Activated T-cell treated with anti-CD3 and anti-CD28 coated beads, Interleukin-2, amount 50 U/mL, for 72 hours (primary cell): ENCODE measurements at places on chromosomes 7 and 10. TPM values are rescaled to one million over a fixed set of nuclear protein-coding genes. Genes with fewer than 3 reads are reported as not detected.

GRCh38 chr7:133081119-133081598, 731 bp downstream of the CHCHD3 start:
- peaks cover 23% of the 10 kb centered on the region for H3K4me1 ChIP-seq
- peak; percentile 19 for DNase-seq
- no peaks in the 10 kb centered on the region for H3K27me3 ChIP-seq
- H3K4me3 ChIP-seq, result peak overlapping the region; percentile 90

- no peak overlapping the region for H3K27ac ChIP-seq
- H3K4me1 ChIP-seq, result peaks cover 27% of the 10 kb centered on the region
- H3K27me3 ChIP-seq, result peaks cover 8% of the 10 kb centered on the region
- no peaks in the 10 kb centered on the region for H3K36me3 ChIP-seq
- no peak for DNase-seq
These were observed 55.6 kb downstream of the CHST15 start for GRCh38 chr10:124037784-124038183.

Gene ATP6V1F
- total RNA-seq, result 73.3 TPM

DNA sequence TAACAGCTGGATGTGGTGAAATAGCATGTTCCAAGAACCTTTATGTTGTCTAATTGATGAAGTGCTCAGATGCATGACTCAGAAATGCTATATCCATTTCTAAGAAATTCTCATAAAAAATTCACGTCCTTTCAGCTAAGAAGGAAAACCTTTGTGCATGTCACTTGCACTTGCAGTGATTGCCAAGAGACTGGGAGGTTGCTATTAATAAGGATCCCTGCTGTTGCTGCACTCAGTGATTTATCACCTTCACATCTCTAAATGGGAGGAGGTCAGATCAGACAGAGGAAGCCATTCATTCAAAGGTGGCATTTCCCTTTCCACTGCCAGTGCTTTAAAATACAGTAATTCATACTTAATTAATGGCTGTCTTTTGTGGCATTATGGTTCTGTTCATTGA, 89.5 kb downstream of the THSD7A start:
- no peak overlapping the region for H3K4me3 ChIP-seq
- no peak overlapping the region for H3K27ac ChIP-seq
- no peaks in the 10 kb centered on the region for H3K27me3 ChIP-seq
- H3K4me1 ChIP-seq, result no peaks in the 10 kb centered on the region
- no peaks in the 10 kb centered on the region for H3K36me3 ChIP-seq

GRCh38 chr10:129888784-129889616, 75.1 kb downstream of the EBF3 start:
- H3K27me3 ChIP-seq, result peaks cover 5% of the 10 kb centered on the region
- H3K4me1 ChIP-seq, result no peaks in the 10 kb centered on the region
- DNase-seq, result peak; percentile 49
- H3K4me3 ChIP-seq, result no peak overlapping the region
- no peak overlapping the region for H3K27ac ChIP-seq

Gene PFKP
- 85.2 TPM for total RNA-seq

DNA sequence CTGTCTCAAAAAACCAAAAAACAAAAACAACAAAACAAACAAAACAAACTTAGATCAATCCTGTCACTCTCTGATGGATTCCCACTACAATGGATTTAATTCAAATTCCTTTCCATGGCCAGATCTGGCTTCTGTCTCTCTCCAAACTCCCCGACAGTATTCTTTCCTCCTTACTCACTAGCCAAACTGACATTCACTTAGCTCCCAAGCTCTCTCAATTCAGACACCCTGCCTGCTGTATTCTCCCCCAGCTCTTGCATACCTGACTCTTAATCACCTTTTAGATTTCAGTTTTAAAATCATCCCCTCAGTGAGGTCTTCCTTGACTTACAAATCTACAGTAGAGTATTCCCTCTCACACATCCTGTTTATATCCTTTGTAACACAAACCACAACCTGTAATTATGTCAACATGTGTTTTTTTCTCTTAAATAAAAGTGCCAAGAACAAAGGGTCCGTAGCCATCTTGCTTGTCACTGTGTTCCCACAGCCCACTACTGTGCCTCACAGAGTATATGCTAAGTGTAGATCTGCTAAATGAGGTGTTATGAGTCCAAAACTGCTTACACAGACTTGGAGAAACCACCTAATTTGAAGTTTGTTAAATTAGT, 14.4 kb downstream of the HERPUD2 start:
- H3K36me3 ChIP-seq, result peaks cover 12% of the 10 kb centered on the region
- H3K4me1 ChIP-seq, result peaks cover 74% of the 10 kb centered on the region
- peak overlapping the region; percentile 69 for H3K4me3 ChIP-seq
- DNase-seq, result no peak
- H3K27ac ChIP-seq, result peak overlapping the region; percentile 34

GRCh38 chr10:12902135-12902572, 99.4 kb downstream of the CCDC3 start:
- peak overlapping the region; percentile 40 for H3K27ac ChIP-seq
- no peaks in the 10 kb centered on the region for H3K4me1 ChIP-seq
- no peak overlapping the region for H3K4me3 ChIP-seq

Gene NRP1
- total RNA-seq, result 0.84 TPM
